Anterior cingulate cortex (tissue), 58 donors: ENCODE measurements at places on chromosomes 5 and 9.

DNA sequence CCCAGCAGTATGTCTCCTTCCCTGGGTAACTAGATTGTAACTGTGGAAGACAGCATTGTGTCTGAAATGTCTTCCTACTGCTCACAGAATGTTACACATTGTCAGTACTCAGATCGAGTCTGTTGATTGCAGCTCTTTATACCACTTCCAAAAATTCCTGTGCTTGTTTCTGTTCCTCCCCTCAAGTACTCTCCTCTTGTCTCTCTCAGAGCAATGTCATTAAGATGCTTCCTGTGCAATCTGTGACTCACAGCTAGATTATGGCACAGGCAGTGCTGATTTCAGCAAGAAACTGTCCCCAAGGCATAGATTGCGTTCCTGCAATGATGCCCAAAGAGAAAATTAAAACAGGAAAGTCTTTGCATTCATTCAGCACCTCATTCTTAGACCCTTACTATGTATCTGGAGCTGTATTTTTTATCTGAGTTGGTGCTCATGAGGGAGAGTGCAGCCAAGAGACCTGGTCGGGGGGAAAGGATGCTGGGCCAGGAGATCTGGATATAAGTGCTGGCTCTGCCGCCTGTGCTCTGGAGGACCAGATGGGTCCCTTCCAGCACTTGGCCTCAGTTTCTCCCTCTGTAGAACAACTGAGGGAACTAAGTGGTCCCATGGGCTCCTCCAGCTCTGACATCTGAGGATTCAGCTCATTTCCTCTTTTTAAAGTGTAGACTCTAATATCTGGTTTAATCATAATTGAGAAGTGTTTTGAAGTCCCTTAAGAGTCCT is 40.8 kb upstream of the GNPDA1 start:
- DNase-seq: no peak

- no peak for DNase-seq
Measured at GRCh38 chr9:90815183-90815943, 13.7 kb downstream of the SYK start.

GRCh38 chr5:179307931-179308471 is 37.3 kb downstream of the ADAMTS2 start:
- no peak for DNase-seq

GRCh38 chr9:94867842-94868312 is 141.4 kb downstream of the AOPEP start:
- no peak for DNase-seq

- DNase-seq: no peak
Measured at GRCh38 chr5:111201705-111202104, 22.5 kb upstream of the CAMK4 start.

DNA sequence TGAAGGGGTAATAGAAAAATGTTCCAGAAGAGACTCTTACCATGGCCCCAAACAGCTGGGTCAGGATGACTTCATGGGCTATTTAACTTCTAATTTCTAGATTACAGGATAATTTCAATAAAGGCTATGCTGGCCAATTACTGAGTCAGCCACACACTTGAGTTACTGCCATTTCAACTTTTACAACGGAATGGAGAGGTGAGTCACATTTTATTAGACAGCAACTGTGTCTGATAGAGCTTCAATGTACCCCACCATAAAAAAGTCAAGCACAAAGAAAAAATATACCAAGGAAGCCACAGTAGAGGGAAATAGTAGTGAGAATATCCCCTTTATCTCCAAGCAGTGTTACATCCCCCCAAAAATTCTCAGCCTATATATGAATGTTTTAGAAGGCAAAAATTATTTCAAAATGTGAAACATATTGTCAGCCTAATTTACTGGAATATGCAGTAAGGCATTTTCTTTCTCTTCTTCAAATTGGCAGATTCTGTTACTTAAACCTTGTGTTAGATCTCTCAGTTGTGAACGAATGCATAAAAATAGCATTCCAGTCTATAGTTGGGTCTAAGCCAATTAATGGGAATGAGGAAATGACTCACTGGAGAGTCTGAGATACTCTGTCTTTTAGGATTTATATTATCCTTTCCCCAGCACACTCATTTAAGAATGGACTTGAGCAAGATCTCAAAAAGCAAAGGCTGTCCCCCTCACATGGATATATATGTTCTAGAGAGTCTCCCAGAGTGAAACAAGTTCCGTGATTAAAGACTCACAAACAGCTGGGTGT is 47.1 kb upstream of the RAI14 start:
- no peak for DNase-seq

- no peak for DNase-seq
Measured at GRCh38 chr5:30581198-30581935, 612.1 kb upstream of the CDH6 start.

DNA sequence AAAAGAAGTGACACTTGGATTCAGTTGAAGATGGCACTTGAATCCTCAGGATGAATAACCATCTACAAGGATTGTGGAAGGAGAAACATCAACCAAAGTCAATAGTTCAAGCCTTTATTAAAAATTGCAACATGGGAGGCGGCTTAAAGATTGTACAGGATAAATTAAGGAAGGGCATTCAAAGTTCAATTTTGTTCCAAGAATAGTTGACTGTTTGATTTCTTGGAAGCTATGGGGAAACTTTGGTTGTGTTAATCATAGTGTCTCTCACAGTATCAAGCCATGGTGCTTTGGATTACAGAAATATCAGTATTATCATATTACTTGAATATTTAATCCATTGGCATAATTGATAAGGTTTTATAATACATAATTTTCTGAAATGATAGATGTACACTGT is 1844.3 kb downstream of the MAT2B start:
- DNase-seq: no peak

DNA sequence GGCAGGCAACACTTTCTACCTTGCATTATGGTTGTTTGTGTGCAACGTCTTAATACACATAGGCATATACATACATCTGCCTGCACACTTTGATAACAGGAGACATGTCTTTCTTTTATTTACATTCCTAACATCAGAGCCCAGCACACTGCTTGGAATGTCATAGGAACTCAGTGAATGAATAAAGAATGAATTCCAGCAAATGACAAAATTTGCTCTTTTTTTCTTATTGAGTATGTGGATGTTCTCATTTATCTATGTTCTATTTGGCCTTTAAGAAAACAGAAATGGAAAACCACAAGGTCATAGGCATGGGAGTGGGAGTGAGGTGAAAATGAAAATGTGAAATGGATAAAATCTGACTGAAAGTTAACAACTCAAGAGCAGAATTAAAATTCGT is 36.3 kb upstream of the PALM2AKAP2 start:
- DNase-seq: no peak

DNA sequence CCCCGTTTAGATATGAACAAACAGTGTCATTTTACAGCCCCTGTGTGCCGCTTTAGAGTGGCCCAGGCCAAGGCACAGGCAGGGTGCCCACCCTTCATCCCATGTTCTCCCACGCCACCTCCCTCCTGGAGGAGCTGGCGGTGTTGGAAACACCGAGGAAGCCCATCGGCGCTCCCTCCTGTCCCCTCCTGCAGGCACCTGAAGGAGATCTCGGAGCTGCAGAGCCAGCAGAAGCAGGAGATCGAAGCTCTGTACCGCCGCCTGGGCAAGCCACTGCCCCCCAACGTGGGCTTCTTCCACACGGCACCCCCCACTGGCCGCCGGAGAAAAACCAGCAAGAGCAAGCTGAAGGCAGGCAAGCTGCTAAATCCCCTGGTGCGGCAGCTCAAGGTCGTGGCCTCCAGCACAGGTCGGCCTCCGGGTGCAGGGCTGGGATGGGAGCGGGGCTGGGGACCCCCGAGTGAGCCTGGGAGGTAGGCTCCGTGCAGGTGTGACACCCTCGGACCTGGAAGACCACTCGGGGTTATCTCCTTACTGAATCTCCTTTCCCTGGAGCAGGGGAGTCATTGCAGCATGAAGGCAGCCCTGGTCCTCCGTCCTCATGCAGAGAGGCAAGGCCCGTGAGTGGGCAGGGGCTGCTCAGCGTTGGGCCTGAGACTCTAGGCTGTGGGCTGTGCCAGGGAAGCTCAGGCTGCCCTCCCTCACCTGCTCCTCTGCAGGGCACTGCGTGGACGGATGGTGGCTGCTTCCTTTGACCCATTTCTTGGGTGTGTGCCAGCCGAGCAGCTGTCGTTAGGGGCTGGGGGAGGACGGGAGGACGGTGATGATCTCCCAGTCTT is 113.9 kb downstream of the WNK2 start:
- no peak for DNase-seq
